Iris pigment epithelial cell (primary cell): ENCODE measurements at places on chromosomes 5 and 9.

DNA sequence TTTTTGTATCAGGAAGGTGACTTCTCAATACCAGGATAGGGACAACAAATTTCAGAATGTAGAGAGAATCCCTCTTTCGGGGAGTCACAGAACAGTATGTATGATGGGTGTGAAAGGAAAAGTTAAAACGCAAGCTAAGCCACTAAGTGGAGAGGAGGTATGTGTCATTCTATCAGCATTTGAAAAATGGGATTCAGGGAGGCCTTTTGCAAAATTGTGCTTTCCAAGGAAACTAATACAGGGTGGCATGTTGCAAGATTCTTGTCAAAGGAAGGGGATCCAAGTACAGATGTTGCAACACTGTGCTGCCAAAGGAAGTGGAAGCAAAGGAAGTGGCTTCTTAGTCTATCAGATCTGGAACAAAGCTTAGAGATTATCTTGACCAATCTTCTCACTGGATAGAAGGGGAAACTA, 12.6 kb upstream of the TNIP1 start:
- peak; percentile 96 for DNase-seq

DNA sequence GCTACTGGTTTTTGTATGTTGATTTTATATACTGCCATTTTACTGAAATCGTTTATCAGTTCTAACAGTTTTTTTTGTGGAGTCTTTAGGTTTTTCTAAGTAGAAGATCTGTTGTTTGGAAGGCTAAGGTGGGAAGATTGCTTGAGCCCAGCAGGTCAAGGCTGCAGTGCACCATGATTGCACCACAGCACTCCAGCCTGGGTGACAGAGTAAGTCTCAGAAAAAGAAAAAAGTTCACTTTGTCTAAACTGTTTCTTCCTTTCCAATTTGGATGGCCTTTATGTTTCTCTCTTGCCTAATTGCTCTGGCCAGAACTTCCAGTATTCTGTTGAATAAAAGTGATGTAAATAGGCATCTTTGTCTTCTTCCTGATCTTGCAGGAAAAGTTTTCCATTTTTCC, 124.5 kb upstream of the LRRTM2 start:
- DNase-seq: no peak

DNA sequence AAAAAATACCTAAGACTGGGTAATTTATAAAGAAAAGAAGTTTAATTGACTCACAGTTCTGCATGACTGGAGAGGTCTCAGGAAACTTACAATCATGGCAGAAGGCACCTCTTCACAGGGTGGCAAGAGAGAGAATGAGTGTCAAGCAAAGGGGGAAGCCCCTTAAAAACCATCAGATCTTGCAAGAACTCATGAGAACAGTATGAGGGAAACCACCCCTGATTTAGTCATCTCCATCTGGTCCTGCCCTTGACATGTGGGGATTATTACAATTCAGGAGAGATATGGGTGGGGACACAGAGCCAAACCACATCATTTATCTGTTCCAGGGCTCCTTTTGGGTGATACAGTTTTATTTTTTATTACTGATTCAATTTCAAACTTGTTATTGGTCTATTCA, 23.2 kb upstream of the ADAMTS16 start:
- DNase-seq: no peak

- no peak for DNase-seq
Measured at GRCh38 chr5:66558560-66558959, 37.6 kb upstream of the MAST4 start.

GRCh38 chr5:132528021-132528420, 15.3 kb downstream of the IL5 start:
- DNase-seq: no peak

DNA sequence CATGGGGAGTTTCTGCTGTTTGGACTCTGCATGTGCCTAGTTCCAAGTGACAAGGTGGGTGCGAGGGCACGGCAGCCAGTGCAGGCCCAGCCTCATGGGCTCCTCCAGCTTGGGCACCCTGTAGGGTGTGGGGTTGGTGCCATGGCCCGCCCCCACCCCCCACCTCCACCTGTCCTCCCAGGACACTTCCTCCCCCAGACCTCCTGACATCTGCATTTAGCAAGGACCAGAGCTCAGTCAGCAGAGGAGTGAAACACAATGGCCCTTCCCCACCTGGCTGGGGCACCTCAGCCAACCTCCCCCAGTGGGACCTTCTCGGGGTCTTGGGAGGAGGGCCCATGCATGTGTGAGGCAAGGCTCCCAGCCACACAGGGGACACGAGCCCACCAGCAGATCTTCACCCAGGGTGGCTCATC, 1.9 kb upstream of the NKD2 start:
- DNase-seq: no peak

- DNase-seq: no peak
Measured at GRCh38 chr5:118193194-118193905, 795.0 kb downstream of the DTWD2 start.

DNA sequence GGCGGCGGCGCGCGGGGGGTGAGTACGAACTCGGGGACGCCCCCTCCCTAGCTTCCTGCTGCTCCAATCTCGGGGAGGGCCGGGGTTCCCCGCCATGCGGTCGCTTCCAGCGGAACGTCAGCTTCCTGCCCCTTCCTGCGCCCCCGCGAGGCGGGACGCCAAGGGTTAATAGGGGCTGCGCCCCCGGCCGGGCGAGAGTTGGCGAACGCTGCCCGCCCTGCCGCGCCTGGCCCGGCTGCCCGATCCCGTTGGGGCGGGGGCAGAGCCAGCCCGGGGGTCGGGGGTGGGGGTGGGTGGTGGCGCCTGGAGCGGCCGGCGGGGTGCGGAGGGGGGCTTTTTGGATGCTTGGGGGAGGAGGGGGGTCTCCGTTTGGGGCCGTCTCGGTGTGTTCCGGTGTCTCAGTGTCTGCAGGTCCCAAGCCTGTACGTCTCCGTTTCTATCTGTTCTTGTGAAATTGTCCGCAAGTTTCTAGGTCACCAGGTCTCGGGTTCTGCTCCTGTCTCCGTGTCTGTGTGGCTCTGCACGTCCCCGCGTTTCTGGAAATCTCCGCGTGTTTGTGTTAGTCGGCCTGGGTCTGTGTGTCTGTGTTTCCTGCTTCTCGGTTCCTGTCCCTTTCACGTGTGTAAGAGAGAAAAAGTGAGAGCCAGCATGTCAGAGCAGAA, 789 bp downstream of the COL27A1 start:
- peak; percentile 54 for DNase-seq

DNA sequence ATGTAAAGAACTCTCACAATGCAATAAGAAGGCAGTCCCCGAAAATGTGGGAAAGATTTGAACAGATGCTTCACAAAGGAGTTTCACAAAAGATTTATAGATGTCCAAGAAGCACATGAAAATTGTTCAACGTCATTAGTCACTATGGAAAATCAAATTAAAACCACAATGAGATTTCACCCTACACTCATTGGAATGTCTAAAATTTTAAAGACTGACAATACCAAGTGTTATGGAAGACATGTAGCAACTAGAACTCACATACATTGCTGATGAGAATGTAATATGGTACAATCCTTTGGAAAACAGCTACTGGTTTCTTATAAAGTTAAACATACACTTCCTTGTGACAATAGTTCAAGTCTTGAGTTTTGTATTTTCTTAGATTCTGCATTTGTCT, 11.0 kb upstream of the RECK start:
- DNase-seq: no peak

- peak; percentile 51 for DNase-seq
Measured at GRCh38 chr9:100554935-100555401, 22.9 kb upstream of the CAVIN4 start.

DNA sequence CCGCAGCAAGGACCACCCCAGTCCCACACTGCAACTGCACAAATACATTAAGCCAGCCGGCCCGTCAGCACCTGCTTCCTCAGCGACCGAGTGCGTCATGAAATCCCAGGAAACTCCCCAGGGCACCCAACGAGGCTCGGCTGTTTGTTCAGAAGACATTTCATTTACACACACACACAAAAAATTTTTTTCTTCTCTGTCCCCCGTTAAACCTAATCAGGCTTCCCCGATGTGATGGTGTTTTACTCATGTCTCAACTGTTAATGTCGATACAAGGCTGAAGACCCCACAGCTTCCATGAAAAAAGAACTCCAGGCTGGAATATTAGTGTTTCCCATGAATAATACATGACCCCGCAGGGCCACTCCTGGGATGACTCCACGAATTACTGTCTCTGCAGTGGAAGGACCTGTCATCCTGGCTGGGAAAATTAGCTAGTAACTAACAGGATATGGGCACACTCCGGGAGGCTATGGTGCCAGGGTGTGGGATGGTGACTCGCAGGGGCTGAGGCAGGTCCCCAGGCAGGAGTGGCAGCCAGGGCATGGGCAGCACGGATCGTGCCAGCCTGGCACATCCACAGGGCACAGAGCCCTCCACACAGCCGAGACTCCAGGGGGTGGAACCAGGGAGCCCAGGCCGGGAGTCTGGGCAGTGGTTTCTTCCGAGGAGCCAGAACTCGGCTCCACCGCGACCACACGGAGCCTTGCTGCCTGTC, 102.4 kb downstream of the VAV2 start:
- no peak for DNase-seq

DNA sequence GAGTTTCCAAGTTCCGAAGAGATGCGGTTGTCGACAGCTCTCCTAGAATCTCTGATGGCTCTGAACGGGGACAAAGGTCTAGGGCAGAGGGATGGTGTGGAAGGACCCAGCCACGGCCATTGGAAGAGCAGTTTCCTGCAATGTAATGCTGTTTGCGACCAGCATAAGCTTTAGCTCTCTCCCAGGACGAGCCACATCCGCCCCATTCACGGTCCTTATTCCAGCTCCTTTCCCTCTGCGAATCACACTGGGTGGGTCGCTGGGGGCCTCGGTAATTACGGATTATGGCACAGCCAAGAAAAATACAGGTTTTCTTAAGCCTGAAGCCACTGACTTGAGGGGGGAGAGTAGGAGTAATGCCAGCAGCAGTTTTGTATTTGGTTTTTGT, 22.7 kb downstream of the ANXA2R start:
- peak; percentile 42 for DNase-seq

- DNase-seq: peak; percentile 81
Measured at GRCh38 chr5:52870448-52870847, 82.7 kb downstream of the ITGA1 start.

DNA sequence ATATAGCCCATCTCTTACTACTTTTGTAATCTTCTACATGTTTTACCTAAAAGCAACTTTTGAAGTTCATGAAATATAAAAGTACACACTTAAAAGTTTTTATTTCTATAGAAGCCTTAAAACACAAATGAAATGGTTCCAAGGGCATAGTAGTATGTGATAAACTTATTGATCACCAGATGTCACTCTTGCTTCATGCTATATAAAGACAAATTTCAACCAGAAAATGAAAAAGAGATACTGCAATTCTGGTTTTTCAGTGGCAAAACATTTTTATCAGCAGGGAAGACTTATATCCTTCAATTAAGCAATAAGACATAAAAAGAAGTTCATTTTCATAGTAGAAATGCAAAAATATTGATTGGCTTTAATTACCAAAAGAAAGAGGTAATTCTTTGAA, 69.4 kb upstream of the FBXL17 start:
- DNase-seq: no peak

DNA sequence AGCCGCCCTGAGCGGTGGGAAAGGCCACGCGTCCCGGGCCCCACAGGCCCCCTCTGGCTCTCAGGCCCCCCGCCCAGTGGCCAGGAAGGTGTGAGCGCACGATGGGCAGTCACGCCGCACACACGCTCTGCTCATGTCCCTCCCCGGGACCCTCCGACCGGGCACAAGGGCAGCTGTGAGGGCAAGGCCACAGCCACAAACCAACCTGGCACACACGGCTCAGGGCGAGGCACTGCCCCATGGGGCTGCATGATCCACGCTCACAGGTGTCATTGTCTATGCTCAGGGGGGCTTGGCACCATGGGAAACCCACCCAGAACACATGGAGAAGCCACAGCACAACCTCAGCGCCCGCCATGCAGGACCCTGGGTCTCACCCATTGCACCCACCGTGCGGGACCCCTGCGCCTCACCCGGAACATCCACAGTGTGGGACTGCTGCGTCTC, 51.3 kb downstream of the SLC12A7 start:
- no peak for DNase-seq

DNA sequence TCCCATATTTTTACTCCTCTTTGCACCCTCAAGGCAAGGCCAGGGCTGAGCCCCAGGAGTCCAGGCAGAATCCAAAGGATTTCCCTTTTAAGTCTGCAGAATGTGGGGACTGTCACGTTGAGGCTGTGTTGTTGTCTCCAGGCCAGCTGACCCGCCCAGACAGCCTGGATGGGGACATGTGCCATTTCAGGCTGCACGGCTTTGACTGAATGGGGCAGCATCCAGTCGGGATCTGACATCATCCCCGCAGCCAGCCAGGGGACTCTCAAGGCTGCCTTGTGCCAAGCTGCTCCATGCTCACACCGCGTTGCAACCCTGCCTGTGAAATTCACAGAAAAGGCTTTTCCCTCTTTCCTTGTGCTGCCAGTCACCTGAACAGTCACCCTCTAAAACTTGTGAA, 2.2 kb upstream of the ZNF366 start:
- DNase-seq: no peak

GRCh38 chr5:114316167-114316566, 45.7 kb upstream of the KCNN2 start:
- no peak for DNase-seq

- DNase-seq: peak; percentile 45
Measured at GRCh38 chr5:150516011-150516410, 8.1 kb downstream of the NDST1 start.

DNA sequence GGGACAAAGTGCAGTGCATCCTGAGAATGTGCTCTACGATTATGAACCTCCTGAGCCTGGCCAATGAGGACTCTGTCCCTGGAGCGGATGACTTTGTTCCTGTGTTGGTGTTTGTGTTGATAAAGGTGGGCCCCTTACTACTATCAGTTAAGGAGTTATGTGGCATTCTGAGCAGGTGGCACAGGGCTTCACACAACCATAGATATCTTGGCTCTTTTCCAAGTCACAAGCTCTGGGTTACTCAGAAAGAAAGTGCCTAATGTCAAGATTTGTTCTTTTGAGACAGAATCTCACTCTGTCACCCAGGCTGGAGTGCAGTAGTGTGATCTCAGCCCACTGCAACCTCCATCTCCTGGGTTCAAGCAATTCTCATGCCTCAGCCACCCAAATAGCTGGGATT, 99.0 kb downstream of the GAPVD1 start:
- no peak for DNase-seq

- no peak for DNase-seq
Measured at GRCh38 chr5:172630482-172630881, 10.6 kb upstream of the NEURL1B start.

GRCh38 chr9:36102742-36103495, 33.6 kb upstream of the GLIPR2 start:
- DNase-seq: peak; percentile 82

- DNase-seq: no peak
Measured at GRCh38 chr5:154765396-154765925, 10.3 kb downstream of the LARP1 start.

- no peak for DNase-seq
Measured at GRCh38 chr9:129276486-129277230, 98.6 kb upstream of the IER5L start.

DNA sequence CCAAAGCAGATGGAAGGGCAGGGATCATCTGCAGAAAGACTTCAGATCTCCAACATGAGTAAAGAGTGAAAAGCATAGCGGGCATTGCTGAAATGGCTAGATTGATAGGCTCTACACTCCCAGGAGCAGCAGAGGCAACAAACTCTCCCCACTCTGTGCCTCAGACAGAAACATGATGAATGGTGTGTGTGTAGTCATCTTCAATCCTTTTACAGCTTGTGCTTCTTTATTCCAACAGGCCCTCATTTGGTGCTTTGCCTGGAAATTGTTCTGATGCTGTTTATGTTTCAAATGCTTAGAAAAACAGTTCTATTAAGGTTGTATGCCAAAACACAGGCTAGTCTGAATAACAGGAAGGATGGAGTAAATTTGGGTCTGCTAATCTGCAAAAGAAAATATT, 176.2 kb downstream of the DMRTA1 start:
- no peak for DNase-seq

GRCh38 chr5:91179018-91179417, 204.1 kb downstream of the ARRDC3 start:
- peak; percentile 53 for DNase-seq

- DNase-seq: peak; percentile 31
Measured at GRCh38 chr9:92247981-92248380, 45.5 kb downstream of the IARS1 start.
